ENCODE measurements at places on chromosomes 5 and 9.

DNA sequence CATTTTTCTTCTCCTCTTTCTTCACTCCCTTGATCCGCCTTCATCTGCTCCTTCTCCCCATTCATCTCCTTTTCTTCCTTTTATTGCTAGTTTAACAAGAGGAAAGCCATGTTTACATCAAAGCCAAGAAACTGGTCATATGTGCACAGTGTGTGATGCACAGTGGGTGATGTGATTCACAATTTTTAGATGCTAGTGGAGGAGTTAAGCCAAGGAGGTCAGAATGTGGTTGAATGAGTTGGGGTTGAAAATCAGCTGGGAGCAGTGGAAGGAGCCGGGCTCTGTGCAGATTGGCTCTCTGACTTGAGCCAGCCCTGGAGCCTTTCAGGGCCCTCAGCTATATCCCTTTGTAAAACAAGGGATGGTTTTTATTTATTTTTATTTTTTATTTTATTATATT, 7.3 kb downstream of the ACER2 start:
- DNase-seq = no peak

DNA sequence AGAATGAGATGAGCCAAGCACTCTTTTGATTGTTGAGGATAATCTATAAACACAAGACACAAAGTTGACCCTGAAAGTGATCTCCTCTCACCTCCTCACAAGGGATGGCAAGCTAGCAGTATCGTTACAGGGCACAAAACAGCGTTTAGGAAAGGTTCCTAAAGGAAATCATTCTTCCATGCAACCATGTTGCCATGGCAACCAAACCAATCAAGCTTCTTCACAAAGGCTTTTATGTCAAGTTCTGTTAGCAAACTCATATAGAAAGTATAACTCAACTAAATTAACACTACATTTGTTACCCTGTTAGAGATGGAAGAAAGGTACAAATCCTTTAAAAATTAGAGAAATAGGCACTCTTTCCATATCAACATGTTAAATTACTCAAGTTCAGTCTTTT, 1016.8 kb upstream of the DMAC1 start:
- no peak for DNase-seq

- DNase-seq = peak; percentile 58
Observed at GRCh38 chr9:130997925-130998596, 10.9 kb upstream of the LAMC3 start.

DNA sequence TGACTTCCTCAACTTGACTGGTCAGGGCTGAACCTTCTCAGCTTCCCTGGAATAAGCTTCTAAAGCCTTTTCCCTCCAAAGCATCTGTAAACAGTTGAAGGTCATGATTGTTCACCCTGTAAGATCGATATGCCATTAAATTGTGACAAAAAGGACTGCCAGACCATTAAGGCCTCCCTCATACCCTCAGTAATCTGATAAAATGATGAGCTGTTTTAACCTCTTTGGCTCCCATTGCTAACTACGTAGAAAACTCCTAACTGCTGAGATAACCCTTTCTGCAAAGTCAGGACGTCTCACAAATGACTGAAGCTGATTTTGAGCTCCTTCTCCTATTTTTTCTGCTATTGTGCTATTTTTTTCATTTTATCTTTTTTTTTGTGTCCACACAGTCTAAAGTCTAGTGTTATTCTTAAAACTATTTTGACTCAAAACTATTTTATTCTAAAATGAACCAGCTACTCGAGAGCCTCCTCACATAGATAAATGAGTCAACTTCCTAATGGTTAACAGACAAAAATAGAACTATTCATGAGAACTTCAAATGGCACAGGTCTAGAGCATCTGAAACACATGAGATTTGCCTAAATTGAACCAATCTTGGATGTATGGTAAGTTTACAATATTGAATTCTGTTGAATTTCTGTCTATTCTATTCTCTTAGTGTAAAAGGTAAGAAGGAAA, 395.6 kb upstream of the TLE4 start:
- DNase-seq = no peak

DNA sequence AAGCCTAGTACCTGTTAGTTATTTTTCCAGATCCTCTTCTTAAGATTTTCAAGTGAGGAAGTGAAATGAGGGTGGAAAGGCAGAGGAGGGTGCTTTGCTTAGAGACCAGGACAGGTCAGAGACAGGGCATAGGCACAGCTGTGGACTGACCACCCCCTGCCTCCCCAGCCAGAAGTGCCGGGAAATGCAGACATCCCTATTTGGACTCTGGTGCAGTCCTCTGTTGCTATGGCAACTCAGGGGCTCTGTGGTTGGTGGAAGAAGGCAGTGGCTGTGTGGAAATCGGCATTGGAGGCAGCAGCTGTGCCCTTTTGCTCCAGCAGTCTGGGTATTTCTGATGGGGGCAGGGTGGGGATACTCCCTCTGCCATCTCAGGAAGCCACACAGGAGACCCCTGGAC, 43.3 kb upstream of the NDFIP1 start:
- no peak for DNase-seq

- DNase-seq = no peak
Observed at GRCh38 chr5:88687373-88687911, 195.5 kb downstream of the MEF2C start.

DNA sequence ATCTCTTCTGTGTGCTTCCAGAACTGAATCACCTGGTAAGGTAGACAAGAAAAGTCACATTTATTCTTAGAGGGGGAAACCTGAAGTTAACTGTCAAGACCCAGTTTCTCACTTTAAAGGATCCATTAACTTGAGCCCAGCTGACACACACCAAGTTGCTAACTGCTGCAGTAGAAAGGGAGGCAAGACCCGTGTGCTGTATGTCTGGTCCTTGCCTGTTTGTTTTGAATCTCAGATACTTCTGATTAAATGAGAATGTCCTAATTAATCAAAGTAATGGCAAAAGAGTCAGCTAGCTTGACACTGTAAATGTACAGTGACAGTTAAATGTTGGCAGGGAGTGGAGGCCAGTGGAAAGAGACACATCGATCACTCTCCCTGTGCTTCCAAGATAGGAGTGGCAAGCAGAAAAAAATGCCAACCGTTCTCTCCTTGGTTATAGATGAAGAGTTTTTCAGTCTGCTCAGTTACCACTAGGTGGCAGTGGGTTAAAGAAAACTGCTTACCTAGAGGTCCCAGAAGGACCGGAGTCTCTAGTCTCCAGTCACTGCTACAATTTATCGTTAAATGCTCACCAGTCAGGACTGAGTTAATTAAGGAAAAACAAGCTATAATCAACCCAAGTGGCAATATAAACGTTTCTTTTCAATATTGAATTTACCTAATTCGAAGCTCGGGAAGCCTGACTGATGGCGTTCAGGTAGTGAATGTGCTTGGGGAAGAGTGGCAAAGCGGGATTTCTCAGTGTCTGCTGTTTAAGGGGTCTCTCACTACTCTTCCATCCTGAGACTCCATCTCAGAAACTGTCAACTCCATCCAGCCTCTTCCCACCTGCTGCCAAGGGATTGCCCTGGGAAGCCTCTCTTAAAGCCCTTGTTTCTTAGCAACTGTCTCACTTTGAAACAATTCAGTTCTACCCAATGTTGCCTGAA, 18.4 kb downstream of the LSM11 start:
- DNase-seq = peak; percentile 63

- DNase-seq = peak; percentile 13
Observed at GRCh38 chr5:855771-856530, 5.2 kb upstream of the ZDHHC11 start.

DNA sequence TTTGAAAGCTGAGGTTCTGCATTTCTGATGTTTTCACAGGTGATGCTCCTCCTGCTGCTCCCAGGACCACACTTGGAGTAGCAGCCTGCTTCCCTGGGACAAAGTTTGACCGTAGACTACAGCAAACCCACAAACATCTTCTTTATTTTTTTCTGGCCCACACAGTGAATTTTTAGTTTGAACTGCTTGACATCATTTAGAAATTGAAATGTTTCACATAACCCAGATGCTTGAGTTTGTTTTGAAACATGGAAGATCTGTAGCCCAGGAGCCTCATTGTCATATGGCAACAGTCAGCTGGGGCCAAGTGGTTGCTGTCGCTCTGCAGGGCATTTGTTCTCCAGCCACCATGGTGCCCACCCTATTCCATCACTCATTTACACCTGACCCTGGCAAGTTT, 8.4 kb downstream of the SH3TC2 start:
- no peak for DNase-seq

GRCh38 chr9:687994-688393, 153.5 kb upstream of the DMRT1 start:
- DNase-seq = no peak

- no peak for DNase-seq
Observed at GRCh38 chr9:127936347-127936852, 1.3 kb downstream of the DPM2 start.

- DNase-seq = peak; percentile 67
Observed at GRCh38 chr5:1479581-1480188, 34.4 kb upstream of the SLC6A3 start.

DNA sequence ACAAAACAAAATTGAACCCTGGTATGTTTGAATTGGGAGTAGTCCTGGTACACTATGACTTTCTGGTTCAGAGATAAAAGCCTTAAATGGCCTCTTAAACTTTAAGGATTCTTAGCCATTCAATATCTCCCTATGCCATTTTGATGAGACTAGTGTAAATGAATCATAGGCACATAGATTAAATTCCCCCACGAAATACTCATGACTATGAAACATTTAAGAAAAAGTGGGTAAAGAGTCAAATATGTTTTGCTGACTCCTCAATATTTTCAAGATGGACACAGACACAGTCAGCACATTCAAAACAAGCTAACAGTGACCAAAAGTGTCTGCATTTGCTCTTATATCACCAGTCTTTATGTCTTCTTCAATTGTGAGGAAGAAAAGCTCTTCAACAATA, 278.3 kb downstream of the PDE4D start:
- DNase-seq = no peak

- no peak for DNase-seq
Observed at GRCh38 chr9:76962732-76963131, 56.7 kb upstream of the FOXB2 start.

- DNase-seq = no peak
Observed at GRCh38 chr9:81871695-81872094, 56.5 kb upstream of the SPATA31D4 start.

- DNase-seq = no peak
Observed at GRCh38 chr9:14515571-14516198, 177.5 kb downstream of the ZDHHC21 start.

- DNase-seq = no peak
Observed at GRCh38 chr5:141363952-141364660, at the start of gene PCDHGA5. Gene PCDHGA5 (plus strand): TSS chr5:141364162. CDS start chr5:141364331, 169 bp downstream.

- DNase-seq = no peak
Observed at GRCh38 chr9:70589571-70590314, 175.3 kb upstream of the KLF9 start.

- DNase-seq = no peak
Observed at GRCh38 chr9:76718166-76718565, 46.1 kb upstream of the PCA3 start.

DNA sequence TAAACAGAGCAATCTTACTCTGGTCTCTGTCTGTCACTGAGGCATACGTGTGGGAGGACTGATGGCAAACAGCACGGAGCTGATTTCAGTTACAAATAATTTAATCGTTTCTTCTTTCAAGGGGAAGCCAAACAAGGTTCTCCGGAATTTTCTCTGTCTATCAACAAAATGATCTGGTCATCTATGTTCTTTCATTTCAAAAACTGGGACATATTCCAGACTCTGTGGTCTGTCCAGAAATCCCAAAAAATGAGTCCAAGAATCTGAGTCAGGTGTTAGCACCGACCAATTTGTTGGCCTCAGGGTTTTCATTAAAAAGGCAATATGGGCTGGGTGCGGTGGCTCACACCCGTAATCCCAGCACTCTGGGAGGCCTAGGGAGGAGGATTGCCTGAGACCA, 69.9 kb upstream of the ZNF608 start:
- DNase-seq = no peak

GRCh38 chr5:126023994-126024441, 399.2 kb upstream of the GRAMD2B start:
- DNase-seq = no peak

GRCh38 chr5:124740071-124740470, 6.4 kb downstream of the ZNF608 start:
- DNase-seq = no peak

DNA sequence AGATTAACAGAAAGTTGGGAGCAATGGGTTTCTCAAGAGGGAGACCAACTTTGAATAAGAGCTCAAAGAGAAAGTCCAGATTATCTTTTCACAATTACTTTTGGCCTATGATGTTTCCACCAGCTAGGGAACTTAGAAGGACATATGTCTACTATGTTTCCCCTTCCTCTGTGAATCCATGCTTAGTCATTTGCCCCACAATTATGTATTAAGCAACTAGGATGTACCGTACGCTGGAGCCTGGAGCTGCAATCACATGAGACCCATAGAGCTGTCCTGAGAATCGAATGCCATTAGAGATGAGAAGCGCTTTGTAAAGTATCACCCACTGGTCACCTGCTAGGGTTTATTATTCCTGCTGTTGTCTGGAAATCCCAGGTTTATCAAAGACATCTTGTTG, 78.8 kb downstream of the PDE6A start:
- DNase-seq = no peak

- no peak for DNase-seq
Observed at GRCh38 chr5:173197375-173197891, 37.6 kb downstream of the NKX2-5 start.

GRCh38 chr9:69674716-69675438, 2.7 kb upstream of the APBA1 start:
- DNase-seq = peak; percentile 31

DNA sequence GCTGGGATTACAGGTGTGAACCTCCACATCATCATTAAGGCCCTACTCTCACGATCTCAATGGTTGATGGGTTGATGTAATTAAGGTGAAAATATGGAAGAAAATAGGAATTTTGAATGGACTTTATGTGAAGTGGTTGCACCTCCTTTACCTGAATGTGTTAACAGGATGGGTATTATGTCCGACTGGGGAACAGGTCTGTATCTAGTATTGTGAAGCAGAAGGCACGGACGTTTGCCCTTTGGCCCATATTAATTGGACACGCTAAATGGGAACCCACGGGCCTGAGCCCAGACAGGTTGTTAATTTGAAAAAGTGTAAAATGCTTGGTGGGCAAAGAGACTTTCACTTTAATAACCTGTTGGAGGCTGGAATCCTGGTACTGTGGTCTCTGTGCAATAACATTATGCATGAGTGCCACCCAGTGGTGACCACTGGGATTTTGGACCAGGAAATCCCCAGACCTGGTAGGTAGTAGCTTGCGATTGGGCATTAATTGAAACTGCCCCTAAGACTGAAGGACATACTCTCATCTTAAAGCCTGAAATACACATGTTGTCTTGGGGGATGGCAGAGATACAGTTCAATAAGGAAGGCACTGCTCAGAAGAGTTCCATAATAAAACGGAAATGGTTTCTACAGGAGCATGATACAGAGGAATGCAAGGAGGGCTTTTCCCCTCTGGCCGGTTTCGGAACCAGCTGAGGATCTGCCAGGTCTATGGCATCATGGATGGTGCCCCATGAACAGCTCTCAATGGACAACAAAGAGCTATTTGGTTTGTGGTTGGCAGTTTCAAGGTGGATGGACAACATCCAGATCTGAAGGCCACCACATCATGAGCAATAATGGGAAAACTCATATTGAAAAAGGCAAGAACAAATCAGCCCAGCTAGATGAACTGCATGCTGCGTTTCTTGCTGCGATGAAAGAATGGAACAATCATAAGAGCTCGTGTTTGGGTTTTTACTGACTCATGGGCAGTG, 26.2 kb upstream of the BICD2 start:
- peak; percentile 93 for DNase-seq

GRCh38 chr5:79547429-79547822, 33.5 kb upstream of the HOMER1 start:
- no peak for DNase-seq
